ENCODE measurements at places on chromosomes 7 and 10.

DNA sequence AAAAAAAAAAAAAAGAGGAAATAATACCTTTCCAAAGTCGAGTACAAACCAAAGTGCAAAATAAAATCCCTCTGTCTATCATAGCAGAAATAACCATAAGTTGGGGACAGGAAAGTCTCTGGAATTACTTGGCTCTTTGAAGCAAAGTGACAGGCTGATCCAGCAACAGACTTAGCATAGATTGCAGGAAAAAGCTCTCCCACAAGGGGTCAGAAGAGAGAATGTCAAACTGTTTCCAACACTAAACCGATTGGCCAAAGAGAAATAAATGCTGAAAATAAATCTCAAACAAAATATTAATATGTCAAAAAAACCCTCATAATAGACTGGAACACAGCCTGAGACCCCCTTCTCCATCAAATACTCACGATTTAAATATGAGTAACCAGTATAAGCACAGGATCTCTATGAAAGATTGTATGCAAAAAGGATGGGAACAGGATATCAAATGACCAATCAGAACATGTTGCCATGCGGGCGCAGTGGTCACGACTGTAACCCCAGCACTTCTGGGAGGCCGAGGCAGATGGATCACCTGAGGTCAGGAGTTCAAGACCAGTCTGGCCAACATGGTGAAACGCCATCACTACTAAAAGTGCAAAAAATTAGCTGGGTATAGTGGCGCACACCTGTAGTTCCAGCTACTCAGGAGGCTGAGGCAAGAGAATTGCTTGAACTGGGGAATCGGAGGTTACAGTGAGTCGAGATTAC, 1000.7 kb upstream of the LRRN3 start:
- no peak for DNase-seq

DNA sequence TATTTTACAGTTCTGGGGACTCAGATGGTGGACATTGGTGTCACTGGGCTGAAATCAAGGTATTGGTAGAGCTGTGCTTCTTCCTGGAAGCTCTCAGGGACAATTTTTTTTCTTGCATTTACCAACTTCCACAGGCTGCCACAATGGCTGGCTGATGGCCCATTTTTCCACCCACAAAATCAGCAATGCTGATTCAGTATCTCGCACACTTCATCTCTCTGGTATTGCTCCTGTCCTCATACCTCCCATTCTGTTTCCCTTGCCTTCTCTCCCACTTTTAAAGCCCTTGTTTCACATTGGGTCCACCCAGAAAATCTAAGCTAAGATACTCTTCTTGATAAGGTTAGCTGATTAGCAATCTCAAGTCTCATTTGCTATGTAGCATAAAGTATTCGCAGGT, 530.9 kb upstream of the POM121L12 start:
- DNase-seq, result no peak

- DNase-seq, result no peak
Observed at GRCh38 chr7:40401406-40401805, 266.6 kb downstream of the SUGCT start.

GRCh38 chr7:137169282-137169698, 174.2 kb downstream of the PTN start:
- peak; percentile 61 for DNase-seq

GRCh38 chr7:17661982-17662585, 278.2 kb downstream of the SNX13 start:
- DNase-seq, result peak; percentile 41

DNA sequence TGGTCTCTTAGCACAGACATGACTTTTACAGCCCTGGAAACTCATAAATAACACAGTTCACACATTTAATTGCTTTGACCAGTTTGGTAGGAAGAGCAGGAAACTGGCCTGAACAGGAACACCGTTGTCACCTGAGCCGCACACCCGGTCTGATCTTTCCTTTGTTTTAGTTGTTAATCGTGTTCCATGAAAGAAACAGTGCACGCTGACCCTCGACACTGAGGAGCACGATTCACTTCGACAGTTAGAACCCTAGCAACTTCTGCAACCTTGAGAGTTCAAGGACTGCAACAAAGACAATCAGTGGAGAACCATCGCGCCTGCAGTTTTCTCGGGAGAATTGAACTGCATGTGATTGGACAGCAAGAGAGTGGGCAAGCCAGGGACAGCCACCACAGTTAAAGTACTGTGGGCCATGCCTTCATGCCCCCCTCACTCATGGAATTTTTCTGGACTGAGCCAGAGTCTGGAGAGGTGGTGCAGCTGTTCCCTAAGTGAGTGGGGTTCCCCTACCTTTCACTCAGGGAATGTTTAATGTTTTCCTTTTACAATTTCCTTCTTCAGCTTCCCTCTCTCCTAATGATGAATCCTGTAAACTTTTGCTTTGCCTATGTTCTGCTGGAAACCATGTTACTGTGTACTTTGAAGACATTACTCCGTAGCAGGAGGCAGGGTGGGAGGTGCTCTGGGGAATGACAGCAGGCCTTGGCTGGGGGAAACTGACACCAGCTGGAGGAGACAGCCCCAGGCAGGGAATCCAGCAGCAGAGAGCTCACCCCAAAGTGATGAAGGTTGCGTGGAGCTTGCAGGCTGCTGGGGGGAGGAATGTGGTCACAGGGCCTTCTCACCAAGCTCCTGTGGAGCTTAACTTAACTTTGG, 198.7 kb downstream of the ZNF438 start:
- DNase-seq, result no peak

DNA sequence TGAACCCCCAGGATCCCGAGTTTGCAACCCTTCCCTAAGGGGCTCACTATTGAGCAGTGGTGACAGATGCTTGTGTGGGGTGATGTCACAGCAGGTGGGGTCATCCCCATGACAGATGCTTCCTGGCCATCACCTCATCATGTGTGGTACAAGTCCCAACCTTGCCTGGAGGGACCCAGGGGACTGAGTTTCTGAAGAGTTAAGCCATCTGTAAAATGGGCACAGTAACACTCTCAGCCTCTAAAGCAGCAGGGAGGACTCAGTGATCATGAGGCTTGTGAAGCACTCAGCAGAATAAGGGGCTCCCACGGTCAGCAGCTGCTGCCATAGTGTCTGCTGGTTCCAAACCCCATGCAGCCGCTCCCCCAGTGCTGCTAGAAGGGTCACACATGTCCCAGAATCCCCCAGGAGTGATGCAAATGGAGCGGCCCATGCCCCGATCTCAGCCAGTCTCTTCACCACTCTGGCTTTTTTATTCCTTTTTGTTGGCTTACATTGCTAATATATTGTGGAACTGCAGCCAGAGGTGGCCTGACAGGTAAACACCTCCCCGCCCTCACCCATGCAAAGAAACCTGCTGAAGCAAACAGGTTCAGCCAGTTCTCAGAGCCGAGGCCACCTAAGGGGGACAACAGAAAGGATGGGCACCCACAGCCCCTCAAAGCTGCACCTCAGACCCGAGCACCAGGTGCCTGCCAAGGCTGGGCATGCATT, 102.1 kb upstream of the PDGFA start:
- no peak for DNase-seq

DNA sequence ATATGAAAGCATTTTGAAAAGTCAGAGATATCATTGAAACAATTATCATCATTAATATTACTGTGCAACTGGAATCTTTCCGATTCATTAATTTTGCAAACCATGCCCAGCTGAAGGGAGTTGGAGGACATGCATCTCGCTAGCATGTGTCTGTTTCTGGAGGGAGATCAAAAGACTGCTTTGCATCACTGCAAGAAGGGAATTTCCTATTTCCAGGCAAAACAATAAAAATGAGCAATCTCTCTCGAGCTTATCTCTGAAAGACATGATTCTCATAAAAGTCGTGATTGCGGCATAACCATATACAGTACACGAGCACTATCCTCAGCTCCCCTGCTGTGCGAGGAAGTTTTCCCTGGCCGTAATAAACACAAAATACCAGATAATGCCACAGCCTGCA, 607.6 kb upstream of the DPP6 start:
- DNase-seq, result no peak

- no peak for DNase-seq
Observed at GRCh38 chr10:97150013-97150595, 35.7 kb downstream of the SLIT1 start.

GRCh38 chr10:84547616-84548015, 219.2 kb downstream of the CCSER2 start:
- no peak for DNase-seq

DNA sequence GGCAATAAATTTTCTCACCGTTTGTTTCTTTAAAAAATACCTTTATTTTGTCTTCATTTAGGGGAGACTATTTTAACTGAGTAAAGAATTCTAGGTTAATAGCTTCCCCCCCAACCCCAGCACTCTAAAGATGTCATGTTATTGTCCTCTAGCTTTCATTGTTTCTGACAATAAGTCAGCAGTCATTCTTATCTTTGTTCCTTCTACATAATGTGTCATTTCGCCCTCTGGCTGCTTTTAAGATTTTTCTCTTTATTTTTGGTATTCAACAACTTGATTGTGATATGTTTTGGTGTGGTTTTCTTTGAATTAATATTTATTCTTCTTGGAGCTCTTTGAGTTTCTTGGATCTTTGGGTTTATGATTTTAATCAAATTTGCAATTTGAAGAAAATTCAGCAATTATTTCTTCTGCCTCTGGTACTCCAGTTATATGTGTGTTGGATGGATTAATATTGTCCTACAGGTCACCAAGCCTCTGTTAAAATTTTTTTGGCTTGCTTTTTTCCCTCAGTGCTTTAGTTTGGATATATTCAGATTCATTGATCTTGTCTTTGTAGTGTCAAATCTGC, 64.6 kb upstream of the ELN start:
- DNase-seq, result no peak

- DNase-seq, result no peak
Observed at GRCh38 chr7:87151729-87152111, 533 bp upstream of the DMTF1 start.

- no peak for DNase-seq
Observed at GRCh38 chr7:45035893-45036292, 35.9 kb downstream of the CCM2 start.

- no peak for DNase-seq
Observed at GRCh38 chr7:99489235-99489634, 10.8 kb downstream of the ZNF394 start.

GRCh38 chr7:102285540-102286236, 980 bp upstream of the SH2B2 start:
- no peak for DNase-seq

GRCh38 chr10:11082526-11082925, 64.9 kb downstream of the CELF2 start:
- DNase-seq, result no peak

GRCh38 chr10:35058134-35058533, 32.0 kb downstream of the CUL2 start:
- peak; percentile 89 for DNase-seq

- DNase-seq, result no peak
Observed at GRCh38 chr7:142784096-142784495, 13.3 kb downstream of the PRSS2 start.

GRCh38 chr10:72809006-72809405, 84.5 kb upstream of the OIT3 start:
- no peak for DNase-seq

DNA sequence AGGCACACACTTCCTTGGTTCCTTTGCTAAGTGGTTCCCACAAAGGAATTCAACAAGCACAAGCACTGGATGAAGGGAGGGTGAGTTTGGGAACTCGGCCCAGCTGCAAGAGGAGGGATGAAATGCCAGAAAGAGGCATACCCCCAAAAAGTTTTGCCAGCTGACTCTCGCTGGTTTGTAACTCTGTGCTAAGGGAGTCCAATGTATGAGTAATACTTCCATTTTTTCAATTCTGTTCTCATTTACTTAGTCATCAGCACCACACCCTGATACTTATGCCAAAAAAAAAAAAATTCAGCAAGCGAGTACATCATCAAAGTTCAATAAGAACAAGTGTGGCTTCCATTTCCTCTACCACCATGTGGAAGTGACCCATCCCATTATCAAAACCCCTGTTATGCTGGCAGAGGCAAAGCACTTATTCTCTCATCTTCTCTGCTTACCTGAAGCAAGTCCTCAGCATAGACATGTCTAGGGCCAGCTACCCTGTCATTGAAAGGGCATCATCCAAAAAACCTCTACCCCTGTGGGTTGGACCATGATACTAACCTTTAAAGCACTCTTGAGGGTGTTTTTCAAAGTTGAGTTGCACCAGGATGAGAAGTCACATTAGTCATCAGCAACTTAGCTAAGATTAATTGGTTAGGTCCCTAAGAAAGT, 6.9 kb upstream of the HYCC1 start:
- peak; percentile 68 for DNase-seq

DNA sequence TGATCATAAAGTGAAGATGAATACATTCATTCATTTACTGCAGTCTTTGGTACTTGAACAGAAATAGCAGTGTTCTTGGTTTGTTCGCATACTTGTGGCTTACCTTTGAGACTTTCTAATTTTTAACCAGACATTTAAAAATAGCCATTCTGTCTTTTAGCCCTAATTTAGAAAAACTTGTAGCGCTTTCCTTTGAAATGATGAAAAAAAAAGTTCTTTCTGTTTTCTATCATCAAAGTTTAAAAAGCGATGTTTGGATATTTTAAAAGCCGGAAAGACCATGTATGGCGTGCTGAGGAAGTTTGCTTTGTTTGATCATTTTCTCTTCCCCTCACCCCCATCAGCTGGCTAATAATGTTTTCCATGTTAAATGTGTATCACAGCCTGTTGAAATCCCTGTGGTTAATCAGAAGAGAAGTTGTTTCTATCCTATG, 116.3 kb downstream of the CUX1 start:
- no peak for DNase-seq

DNA sequence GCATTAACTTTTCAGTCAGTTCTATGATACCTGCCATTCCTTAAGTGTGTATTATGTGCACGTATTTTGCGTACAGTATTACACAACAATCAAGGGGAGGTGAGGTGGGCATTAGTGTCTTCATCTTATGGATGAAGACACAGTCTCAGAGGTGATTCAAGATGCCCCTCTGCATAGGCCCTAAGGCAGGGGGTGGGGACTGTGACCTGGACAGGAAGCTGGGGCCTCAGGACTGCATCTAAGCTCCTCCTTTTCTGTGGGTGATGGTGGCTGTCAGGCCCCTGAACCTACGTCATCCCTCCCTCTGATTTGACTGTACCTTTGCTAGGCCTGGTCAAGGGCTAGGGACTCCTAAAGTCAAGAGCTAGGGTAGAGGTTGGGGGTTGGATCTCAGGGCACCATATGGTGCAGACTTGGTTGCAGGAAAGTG, 38.9 kb downstream of the HK1 start:
- DNase-seq, result no peak

DNA sequence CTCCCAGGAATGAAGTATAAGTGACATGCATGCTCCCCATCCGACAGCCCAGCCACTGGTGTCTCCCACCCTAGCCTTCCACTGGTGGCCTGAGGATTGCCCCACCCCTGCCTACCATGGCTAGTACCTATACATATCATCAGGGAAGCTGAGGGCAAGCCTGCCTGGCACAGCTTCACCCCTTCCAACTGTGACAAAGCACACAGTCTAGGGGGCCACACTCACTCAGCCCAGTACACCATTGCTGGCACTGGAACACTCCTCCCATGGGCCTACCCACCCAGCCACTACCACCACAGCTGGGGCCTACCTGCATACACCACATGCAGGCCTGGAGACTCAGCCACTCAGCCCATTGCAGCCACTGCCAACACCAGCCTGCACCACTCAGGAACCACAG, 393.1 kb upstream of the STEAP1 start:
- DNase-seq, result no peak

- no peak for DNase-seq
Observed at GRCh38 chr10:23717913-23718312, 279.0 kb downstream of the OTUD1 start.

- DNase-seq, result no peak
Observed at GRCh38 chr7:35967366-35968139, 166.7 kb downstream of the SEPTIN7 start.

- no peak for DNase-seq
Observed at GRCh38 chr7:96188174-96188581, 133.7 kb downstream of the SLC25A13 start.

GRCh38 chr7:69763513-69763912, 165.2 kb downstream of the AUTS2 start:
- no peak for DNase-seq

All from fibroblast of skin of left quadriceps (primary cell).